ENCODE measurements at places on chromosomes 2 and 18.

GRCh38 chr2:217945530-217945929 is 57.3 kb downstream of the TNS1 start:
- DNase-seq: no peak

DNA sequence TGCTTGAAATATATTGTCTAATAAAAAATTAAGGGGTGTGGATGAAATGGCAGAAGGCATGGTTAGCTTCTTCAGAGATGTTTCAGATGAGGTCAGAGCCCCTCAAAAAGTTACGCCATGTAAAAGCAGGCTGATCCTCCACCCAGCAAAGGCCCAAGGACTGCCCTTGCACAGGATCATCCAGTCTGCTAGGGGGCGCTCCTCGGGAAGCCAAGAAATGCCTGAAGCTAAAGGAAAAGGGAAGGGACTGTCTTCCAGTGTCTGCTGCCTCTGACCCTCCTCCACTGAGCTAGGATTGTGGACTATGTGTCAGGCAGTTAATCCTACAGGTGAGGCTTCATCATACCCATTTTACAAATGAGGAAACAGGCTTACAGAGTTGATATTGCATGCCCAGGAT is 33.8 kb upstream of the TEX51 start:
- DNase-seq: no peak

- no peak for DNase-seq
Observed at GRCh38 chr18:58400331-58400870, 228.5 kb downstream of the ALPK2 start.

DNA sequence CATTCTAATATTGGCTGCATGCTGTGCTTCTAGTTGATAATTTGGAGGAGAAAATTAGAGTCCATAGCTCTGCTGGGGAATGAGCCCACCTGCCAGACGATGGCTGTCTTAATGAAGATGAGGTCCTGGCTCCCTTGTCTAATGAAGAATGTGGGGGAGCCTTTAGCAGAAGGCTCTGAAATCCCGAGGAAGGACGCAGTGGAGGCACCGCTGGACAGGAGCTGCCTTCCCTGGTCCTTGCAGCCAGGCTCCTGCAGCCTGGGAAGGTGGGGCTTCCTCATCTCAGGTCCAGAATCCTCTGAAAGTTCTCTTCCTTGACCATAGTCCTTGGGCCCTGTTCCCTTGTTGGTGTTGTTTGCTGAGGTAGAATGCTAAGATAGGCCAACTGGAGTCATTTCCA is 208.3 kb downstream of the AGAP1 start:
- no peak for DNase-seq

GRCh38 chr18:48157956-48158355 is 227.5 kb upstream of the SMAD2 start:
- DNase-seq: no peak

GRCh38 chr2:96167407-96168013 is 22.3 kb upstream of the DUSP2 start:
- no peak for DNase-seq

- no peak for DNase-seq
Observed at GRCh38 chr18:57243624-57244179, 96.8 kb downstream of the BOD1L2 start.

DNA sequence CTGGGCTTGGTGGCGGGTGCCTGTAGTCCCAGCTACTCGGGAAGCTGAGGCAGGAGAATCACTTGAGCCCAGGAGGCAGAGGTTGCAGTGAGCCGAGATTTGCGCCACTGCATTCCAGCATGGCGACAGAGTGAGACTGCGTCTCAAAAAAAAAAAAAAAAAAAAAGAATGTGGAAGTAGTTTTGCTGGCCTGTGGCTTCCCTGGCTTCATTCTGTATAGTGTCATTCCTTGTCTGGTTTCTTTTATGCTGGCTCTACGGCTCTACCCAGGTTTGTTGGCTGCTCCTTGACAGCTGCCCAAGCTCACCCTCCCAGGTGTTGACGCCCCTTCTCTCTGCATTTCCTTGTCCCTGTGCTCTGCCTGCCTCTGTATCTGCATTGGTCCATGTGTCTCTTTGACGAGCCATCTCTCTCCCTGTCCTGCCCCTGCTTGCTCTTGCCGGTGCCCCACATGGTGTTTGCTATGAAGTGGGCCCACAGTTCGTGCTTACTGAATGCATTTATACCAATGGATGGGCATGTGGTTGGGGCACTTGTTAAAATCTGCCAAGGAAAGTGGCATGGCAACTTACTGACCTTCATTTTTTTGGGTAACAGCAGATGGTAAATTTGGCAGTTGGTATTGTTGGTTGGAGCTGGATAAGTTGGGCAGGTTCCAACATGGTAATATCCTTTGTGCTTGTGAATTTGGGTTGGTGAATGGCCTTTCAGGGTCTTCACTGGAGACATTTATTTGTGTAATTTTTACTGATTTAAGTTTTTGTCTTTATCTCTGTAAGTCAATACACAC is 113.9 kb downstream of the MAP4K4 start:
- no peak for DNase-seq

DNA sequence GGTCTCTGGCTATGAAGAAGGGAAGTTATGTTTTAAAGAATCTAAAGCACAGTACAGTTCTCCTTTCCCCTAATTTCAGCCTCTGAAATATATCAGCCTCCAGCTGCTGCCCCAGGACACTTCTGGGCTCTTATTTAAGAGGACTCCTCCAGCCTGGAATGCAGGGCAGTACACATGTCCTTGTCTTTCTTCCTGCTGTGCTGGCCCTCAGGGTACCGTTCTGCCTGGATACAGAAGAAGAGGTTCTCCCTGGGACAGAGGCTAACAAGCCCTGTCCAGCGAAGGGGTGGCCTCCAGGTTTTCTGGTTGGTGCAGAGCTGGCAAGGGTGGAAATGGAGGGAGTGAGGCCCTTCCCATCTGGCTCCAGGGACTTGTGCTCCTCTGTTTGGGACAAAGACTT is 22.1 kb downstream of the MLPH start:
- DNase-seq: no peak

DNA sequence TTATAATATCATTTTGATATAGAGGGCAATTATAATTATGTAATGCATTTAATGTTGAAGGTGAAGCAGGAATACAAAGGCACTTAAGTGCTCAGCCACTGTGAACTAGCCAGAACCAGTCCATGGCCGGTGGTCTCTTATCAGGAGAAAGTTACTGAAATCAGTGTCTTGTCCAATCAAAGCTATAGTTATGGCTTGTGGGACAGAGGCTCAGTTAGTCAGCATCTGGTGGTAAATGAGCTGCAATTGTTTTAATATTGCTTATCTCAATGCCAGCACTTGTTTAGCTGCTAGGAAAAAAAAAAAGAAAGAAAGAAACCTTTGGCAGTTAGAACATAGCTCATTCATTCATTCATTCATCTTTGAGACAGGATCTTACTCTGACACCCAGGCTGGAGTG is 3.8 kb upstream of the ALS2 start:
- DNase-seq: no peak

DNA sequence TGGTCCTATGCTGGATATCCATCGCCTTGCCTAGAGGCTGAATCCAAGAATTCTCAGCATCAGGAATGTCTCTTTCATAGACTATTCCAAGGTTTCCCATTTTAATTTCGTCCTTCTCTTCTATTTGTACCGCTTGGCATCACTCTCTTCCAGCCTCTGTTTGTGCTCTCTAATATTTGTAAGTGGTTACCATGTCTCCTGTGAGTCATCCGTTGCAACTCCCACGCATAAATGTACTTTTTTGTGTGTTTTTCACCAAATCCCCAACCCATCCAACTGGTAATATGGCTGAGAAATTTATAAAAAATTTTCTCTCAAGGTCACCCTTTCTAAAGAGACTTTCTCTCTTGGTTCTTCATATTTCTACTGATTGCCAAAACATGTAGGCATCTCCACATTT is 21.8 kb downstream of the COLEC12 start:
- DNase-seq: no peak

GRCh38 chr18:49052891-49053644 is 102.3 kb upstream of the SMAD7 start:
- no peak for DNase-seq

DNA sequence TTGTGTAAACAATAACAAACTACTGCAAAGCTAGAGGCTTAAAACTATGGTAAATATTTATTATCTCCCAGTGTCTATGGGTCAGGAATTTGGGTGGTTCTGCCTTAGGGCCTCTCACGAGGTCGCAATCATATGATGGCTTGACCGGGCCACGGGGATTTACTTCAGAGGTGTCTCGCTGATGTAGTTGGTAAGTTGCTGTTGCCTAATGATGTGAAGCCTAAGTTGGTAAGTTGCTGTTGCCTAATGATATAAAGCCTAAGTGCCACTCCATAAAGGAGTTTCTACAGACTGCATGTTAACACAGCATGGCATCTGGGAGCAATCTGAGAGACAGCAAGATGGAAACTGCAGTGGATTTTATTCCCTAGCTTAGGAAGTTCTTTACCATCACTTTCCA is 35.8 kb downstream of the FMNL2 start:
- DNase-seq: no peak

- no peak for DNase-seq
Observed at GRCh38 chr2:84969511-84970209, 1.3 kb upstream of the KCMF1 start.

- no peak for DNase-seq
Observed at GRCh38 chr2:207061181-207061580, 104.6 kb downstream of the KLF7 start.

DNA sequence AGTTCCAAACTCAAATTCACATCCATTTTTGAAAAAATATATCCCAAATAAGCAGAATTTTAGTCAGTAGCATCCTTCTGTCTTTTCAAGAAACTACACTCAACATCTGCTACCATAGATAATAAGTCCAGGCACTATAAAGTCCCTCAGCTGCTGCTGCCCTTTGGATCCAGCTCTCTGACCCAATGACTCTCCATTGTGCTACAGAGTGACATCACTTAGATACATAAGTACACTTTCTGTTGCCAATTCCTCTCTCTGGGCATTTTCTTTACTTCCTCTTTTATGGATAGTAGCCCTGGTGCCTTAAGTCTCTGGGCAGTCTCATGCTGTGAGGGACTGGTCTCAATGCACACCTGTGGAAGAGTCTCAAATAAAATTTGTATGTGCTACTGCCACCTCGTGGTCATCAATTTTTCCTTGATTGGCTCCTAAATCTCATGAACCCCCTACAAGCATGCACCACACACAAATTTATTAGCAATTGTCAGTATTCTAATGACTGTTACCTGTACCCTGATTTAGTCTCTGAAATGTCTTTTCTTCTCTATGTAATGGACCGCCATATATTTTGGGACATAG is 219.2 kb downstream of the LRP1B start:
- no peak for DNase-seq

DNA sequence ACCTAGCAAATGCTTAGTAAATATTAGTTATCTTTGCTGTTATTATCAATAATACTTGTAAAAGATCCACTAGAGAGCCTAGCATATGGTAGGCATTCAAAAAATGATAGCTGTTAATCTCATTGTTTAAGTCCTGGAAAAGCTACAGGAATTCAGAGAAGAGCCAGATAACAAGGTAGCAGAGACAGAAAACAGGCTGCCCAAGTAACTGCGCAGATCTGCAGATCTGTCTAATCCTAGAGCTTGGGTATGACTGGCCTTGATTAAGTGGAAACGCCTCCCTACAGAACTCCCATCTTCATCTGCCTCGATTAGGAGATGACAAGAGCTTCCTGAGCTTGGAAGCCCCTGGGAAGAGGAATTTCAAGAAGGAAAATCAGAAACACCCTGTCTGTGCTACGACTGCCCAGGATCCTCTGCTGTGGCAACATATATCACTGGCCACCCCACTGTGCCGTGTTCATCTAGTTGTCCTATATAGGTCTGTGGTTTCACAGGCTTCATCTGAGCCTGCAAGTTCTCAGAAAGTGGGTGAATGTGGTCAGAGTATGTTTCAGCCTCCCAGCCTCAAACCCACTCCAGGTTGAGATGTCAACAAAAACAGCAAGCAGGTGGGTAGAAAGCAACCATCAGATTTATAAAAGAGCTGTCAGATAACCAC is 151.5 kb upstream of the PKDCC start:
- DNase-seq: no peak

DNA sequence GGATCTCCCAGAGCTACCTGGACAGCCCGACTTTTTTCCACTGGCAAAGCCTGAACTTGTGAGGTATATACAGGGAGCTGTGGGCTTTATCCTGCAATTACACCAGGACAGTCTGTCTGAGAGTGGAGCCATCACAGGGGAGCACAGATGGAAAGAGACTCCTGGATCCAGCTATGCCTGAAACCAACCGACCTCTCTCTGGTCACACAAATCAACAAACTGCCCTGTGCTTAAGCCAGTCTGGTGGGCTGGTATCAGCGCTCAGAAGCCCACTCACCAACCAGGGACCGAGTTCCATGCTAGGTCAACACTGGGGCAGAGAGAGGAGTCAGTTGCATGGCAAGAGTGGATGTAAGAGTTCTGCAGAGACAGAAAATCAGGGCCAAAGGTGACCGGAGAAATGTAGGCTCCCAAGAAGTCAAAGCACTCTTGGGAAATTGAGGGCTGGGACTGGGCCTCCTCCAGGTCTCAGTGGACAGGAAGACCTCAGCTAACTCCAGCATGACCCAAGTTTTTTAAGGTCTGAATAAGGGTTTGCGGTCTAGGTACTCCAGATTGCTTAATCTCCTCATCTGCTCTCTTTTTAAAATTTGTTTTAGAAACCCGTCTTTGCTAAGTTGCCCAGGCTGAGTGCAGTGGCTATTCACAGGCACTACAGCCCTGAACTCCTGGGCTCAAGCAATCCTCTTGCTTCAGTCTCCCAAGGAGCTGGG is 3.8 kb upstream of the BOK start:
- DNase-seq: no peak

- DNase-seq: peak; percentile 41
Observed at GRCh38 chr2:149017116-149017985, 21.1 kb upstream of the LYPD6B start.

Measured in activated B cell treated with CpG ODN at 0.5 μM for 24 hours (primary cell).